Spinal cord (tissue), 10 donors: ENCODE measurements at places on chromosomes 7 and 10. TPM values are rescaled to one million over a fixed set of nuclear protein-coding genes. Genes with fewer than 3 reads are reported as not detected.

- DNase-seq: peak; percentile 78
- H3K27ac ChIP-seq: no peak overlapping the region
- H3K4me1 ChIP-seq: no peaks in the 10 kb centered on the region
- no peak overlapping the region for H3K4me3 ChIP-seq
- H3K36me3 ChIP-seq: no peaks in the 10 kb centered on the region
- H3K27me3 ChIP-seq: no peaks in the 10 kb centered on the region
These were observed 262.1 kb downstream of the ATRNL1 start for GRCh38 chr10:115355162-115355760.

- peaks cover 96% of the 10 kb centered on the region for H3K27me3 ChIP-seq
- no peaks in the 10 kb centered on the region for H3K36me3 ChIP-seq
- no peak for DNase-seq
- no peak overlapping the region for H3K4me3 ChIP-seq
These were observed 16.2 kb upstream of the PAX2 start for GRCh38 chr10:100728928-100729861.

DNA sequence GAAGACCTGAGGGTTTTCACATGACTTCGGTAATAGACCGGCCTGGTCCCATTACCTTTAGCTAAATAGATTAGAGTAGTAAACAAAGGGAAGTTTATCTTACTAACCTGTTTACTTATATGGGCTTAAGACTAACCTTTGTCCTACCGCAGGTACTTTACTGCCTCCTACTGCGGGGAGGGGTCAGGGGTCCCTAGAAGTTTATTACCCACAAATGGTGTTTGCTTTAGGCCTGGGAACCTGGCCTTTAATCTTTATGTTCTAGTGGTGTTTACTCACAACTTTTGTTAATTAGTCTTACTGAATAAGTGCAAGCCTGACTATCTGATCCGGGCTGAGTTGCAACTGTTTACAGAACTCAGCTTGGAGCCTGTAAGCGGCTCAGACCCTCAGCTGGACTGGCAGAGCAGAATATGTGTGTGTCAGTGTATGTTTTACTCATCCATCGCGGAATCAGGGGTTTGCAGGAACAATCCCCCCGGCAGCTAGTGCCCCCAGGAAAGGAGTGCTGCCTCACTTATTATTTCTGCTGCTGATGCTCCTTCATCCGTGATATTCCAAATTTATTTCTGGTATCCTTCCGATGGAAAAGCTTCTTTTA lies 578.9 kb upstream of the SEMA3D start:
- H3K4me3 ChIP-seq: no peak overlapping the region
- no peak overlapping the region for H3K27ac ChIP-seq
- DNase-seq: no peak
- H3K27me3 ChIP-seq: no peaks in the 10 kb centered on the region

GRCh38 chr10:124532788-124533187 lies 71.2 kb downstream of the LHPP start:
- H3K27ac ChIP-seq: no peak overlapping the region
- no peaks in the 10 kb centered on the region for H3K27me3 ChIP-seq

The AGAP9 gene
- 1.7 TPM for total RNA-seq

DNA sequence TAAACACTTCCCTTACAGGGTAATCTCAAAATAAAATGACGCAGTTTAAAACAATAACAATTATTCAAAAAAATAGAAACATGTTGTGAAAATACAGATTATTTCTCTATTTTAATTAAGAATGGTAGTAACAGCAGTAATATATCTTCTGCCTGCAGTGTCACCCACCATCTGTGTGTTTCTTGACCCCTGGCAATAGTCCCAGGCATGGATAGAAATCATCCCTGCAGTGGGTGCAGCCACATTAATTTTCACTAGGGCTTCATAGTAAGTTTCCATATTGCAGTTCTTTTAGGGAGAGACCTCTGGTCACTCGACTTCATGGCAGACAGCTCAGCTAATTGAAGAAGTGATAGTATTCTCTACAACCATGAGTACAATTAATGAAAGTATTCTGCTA lies 470.1 kb upstream of the TEX47 start:
- no peak for DNase-seq
- no peak overlapping the region for H3K4me3 ChIP-seq
- H3K27ac ChIP-seq: no peak overlapping the region

- no peaks in the 10 kb centered on the region for H3K36me3 ChIP-seq
- H3K4me1 ChIP-seq: no peaks in the 10 kb centered on the region
- no peaks in the 10 kb centered on the region for H3K27me3 ChIP-seq
- no peak overlapping the region for H3K4me3 ChIP-seq
- no peak for DNase-seq
- H3K27ac ChIP-seq: no peak overlapping the region
These were observed 11.7 kb upstream of the CCDC172 start for GRCh38 chr10:116312548-116312947.

The SPDYE2 gene
- not detected for total RNA-seq

The MRLN gene
- 1.6 TPM for total RNA-seq

DNA sequence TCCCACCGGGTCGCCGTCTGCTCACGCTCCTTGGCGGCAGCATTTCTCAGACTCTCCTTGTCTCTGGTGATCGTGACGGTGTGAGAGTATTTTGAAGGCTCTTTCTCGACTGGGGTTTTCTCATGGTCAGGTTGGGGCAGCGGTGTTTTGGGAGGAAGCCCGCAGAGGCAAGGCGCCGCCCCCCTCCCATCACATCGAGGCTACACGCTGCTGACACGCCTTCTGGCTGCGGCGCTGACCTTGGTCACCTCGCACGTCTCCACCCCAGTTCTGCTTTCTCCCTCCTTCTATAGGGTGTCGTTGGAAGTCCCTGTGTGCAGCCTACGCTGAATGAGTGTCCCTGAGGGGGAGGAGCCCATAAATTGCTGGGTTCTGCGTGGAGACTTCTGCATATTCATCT lies 55.2 kb downstream of the GLRX3 start:
- no peak for DNase-seq
- H3K27ac ChIP-seq: no peak overlapping the region
- peaks cover 25% of the 10 kb centered on the region for H3K36me3 ChIP-seq
- peaks cover 4% of the 10 kb centered on the region for H3K27me3 ChIP-seq
- no peak overlapping the region for H3K4me3 ChIP-seq

GRCh38 chr10:43262902-43263466 lies 3.9 kb downstream of the RASGEF1A start:
- H3K27me3 ChIP-seq: peaks cover 21% of the 10 kb centered on the region
- no peak for DNase-seq
- H3K4me3 ChIP-seq: no peak overlapping the region
- H3K27ac ChIP-seq: no peak overlapping the region

- no peak for DNase-seq
- no peaks in the 10 kb centered on the region for H3K36me3 ChIP-seq
- no peaks in the 10 kb centered on the region for H3K27me3 ChIP-seq
These were observed 131.3 kb downstream of the AKR1D1 start for GRCh38 chr7:138207555-138207971.

- no peaks in the 10 kb centered on the region for H3K36me3 ChIP-seq
- no peak overlapping the region for H3K4me3 ChIP-seq
- H3K4me1 ChIP-seq: no peaks in the 10 kb centered on the region
- no peaks in the 10 kb centered on the region for H3K27me3 ChIP-seq
- no peak overlapping the region for H3K27ac ChIP-seq
- DNase-seq: no peak
These were observed 99.0 kb upstream of the ITGB1 start for GRCh38 chr10:33056828-33057596.

The PRKAR2B gene
- total RNA-seq: 69.3 TPM

The EVX1 gene
- not detected for total RNA-seq

GRCh38 chr10:69665474-69666320 lies 35.6 kb downstream of the FAM241B start:
- H3K27ac ChIP-seq: no peak overlapping the region
- no peak overlapping the region for H3K4me3 ChIP-seq
- no peaks in the 10 kb centered on the region for H3K4me1 ChIP-seq

- peak overlapping the region; percentile 81 for H3K27ac ChIP-seq
- H3K4me3 ChIP-seq: no peak overlapping the region
- H3K4me1 ChIP-seq: peaks cover 63% of the 10 kb centered on the region
These were observed 67.5 kb downstream of the PWWP2B start for GRCh38 chr10:132464256-132465192.

DNA sequence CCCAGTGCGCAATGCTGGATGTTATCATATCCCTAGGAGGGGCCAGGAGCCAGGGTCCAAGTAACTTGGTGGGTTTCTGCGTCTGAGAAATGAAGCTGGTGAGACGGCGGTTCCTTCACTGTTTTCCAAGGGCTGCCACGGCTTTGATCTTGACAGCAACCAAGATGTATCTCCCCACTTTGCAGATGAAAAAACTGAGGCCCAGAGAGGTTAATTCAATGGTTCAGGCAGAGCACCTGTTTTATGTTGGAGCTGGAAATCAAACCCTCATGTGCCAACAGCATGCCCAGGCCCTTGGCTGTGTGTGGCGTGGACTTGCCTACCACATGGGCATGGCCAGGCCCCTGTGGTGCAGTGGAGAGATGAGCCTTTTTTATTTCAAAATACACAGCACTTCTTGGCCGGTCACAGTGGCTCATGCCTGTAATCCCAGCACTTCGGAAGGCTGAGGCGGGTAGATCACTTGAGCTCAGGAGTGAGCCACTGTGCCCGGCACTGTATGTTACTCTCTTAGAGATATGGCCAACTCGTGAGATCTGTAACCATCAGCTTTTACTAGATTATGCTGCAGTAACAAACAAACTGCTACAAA lies 225.2 kb upstream of the SH2B2 start:
- no peak overlapping the region for H3K27ac ChIP-seq
- H3K27me3 ChIP-seq: no peaks in the 10 kb centered on the region
- peaks cover 5% of the 10 kb centered on the region for H3K4me1 ChIP-seq
- DNase-seq: no peak
- H3K36me3 ChIP-seq: peaks cover under 1% of the 10 kb centered on the region

DNA sequence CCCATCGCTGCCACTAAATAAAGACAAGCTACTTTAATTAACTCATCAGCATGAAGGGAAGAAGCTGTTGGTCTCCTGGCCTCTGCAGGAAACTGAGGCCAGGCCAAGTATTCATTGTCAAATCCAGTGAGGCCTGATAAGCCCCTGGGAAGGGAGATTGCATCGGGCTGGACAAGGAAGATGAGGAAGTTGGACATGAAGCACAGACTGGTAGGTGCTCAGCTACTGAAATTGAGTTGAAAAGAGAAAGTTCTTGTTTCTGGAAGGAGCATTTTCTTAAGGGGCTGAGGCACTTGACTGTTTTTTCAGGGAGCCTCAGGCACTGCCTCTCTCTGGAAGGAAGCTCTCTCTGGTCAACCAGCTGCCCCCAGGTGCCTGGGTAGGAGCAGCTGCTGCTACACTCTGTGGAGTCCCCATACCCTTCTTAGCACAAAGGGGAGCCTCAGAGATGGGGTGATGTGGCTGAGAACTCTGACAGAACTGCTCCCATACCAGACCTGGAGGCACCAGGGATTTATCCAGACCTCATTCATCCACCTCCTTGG lies 90.3 kb upstream of the IKZF1 start:
- DNase-seq: no peak
- no peak overlapping the region for H3K4me3 ChIP-seq
- H3K27me3 ChIP-seq: no peaks in the 10 kb centered on the region
- H3K36me3 ChIP-seq: no peaks in the 10 kb centered on the region
- no peak overlapping the region for H3K27ac ChIP-seq
- peaks cover 3% of the 10 kb centered on the region for H3K4me1 ChIP-seq

The PPP1R3C gene
- total RNA-seq: 48.2 TPM

DNA sequence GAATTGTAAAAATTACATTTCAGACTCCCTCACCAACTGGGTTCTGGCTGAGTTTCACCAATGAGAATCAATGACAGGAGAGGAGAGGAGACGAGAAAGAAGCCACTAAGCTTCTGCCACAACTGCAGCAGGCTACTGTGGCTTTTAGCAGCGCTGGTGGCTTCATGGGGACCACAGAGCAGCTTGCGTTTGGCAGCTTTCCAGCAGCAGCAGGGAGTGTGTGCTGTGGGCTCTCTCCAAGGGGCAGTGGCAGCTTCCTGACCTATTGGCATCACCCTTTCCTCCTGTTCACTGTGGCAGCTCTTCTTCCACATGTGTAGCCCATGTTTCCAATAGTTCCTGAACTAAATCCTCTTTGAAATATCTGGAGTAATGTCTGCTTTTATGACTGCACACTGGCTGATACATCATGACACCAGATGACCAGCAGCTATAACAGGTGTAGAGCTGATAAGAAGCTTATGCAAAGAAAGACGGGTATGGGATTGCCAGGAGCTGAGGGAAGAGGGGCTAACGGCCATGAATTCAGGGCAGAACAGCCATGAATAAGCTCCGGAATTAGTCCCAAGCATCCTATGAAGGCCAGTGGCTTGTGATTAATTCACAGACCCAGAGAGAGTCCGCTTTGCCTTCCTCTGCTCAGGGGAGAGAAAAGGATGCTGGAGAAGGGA lies 46.8 kb downstream of the KCNH2 start:
- H3K27ac ChIP-seq: no peak overlapping the region
- no peaks in the 10 kb centered on the region for H3K36me3 ChIP-seq
- peak; percentile 50 for DNase-seq
- peaks cover 8% of the 10 kb centered on the region for H3K4me1 ChIP-seq
- H3K27me3 ChIP-seq: no peaks in the 10 kb centered on the region

DNA sequence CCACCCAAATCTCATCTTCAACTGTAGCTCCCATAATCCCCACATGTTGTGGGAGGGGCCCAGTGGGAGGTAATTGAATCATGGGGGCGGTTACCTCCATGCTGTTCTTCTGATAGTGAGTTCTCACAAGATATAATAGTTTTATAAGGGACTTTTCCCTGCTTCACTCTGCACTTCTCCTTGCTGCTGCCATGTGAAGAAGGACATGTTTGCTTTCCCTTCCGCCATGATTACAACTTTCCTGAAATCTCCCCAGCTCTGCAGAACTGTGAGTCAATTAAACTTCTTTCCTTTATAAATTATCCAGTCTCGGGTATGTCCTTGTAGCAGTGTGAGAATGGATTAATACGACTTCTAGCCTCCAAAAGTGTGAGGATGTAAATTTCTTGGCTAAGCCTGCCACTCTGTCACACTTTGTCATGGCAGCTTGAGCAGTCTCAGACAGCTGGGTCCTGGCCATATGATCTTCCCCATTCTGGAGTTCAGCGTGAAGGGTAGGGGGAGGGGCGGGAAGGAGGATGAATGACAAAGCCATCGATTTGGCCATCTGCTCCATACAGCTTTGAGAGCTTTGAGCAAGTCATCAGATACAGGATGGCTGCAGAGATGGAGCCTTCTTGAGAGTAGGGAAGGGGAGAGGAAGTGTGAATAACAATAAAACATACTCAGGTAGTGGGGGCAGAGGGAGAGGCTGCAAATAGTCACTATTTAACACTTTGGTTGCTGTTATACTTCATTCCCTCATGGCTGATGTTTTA lies 19.1 kb upstream of the INPP5F start:
- H3K36me3 ChIP-seq: no peaks in the 10 kb centered on the region
- H3K4me3 ChIP-seq: no peak overlapping the region
- no peak for DNase-seq
- H3K4me1 ChIP-seq: no peaks in the 10 kb centered on the region
